Mucosa of descending colon (tissue), 3 donors: ENCODE measurements at places on chromosomes 5 and 9.
A peak's percentile ranks its signal among the peaks of the same experiment; 100 is the strongest.

GRCh38 chr5:10330511-10331230, 22.8 kb upstream of the MARCHF6 start:
- peak; percentile 24 for DNase-seq

DNA sequence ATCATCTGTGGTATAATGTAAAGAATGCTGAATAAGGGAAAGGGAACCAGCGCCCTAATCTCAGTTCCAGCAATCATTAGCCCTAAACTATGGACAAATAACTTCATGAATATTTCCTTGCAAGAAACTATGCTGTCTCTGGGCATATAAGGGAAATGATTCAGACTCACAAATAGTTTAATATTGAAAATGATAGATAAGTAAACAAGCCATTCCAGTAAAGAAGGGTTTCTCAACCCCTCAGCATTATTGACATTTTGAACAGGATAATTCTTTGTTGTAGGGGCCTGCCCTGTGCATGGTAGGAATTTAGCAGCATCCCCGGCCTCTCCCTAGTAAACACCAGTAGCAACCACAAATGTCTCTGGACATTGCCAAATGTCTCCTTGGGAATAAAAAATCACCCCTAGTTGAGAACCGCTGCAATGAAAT, 23.8 kb downstream of the C5 start:
- no peak for DNase-seq

DNA sequence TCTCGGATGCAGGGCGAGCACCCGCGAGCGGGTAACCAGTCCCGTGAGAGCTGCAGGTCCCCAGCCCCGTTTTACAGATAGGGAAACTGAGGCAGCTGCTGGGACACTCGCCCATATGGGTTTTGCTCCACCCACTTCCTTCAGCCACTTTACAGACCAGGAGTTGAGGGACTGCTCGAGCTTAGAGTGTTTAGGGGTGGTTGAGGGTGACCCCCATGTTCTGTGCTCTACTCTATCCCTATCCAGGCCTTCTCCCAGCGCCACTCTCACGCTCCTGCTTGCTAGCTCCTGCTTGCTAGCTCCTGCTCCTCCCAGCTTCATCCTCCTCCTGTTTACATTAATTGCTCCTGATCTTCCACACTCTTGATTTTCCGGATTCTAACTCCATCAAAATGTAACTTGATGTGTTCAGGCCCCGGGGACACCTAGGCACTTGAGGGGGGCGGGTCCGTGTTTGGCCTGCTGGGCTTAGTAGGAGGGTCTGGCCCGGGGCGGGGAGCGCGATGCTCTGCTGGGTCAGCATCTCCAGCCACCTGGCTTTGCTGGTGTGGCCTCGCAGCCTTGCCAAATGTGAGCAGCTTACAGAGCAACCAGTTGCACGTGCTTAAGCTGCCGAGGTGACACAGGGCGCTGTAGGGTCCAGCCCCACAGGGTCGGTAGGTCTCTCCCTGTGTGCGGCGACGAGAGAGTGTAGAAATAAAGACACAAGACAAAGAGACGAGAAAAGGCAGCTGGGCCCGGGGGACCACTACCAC, 1.5 kb upstream of the PTGES2 start:
- peak; percentile 75 for DNase-seq

- no peak for DNase-seq
Observed at GRCh38 chr5:111120911-111121310, 28.8 kb downstream of the WDR36 start.

DNA sequence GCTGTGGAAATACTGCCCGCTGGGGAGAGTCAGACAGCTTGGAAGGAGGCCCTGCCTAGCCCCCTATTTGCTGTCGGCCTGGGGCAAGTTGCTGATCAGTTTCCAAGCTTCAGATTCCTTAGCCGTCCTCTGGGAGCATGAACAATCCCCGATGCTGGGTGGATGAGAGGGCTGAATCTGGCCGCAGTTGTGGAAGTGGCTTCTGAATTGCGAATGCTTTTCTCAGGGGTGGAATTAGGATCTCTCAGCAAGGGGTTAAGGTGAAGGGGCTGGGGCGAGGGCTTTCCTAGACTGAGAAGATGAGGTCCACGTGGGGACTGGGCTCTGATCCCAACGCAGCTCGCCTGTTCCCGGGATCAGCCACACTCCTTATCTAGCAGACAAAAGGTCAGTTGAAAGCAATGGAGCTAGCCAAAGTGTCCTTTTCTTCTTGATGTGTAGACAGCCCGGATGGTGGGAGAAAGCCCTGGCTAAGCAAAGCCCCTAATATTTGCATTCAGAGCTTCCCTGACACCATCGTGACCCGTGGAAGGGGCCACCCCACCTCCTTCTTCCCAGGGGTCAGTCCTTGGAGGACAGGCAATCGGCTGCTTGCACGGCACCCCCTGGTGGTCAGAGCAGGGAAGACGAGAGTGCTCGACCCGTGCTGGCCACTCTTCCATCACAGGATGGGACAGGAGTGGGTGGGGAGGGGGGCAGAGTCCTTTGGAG, 54.9 kb downstream of the COL15A1 start:
- peak; percentile 84 for DNase-seq

DNA sequence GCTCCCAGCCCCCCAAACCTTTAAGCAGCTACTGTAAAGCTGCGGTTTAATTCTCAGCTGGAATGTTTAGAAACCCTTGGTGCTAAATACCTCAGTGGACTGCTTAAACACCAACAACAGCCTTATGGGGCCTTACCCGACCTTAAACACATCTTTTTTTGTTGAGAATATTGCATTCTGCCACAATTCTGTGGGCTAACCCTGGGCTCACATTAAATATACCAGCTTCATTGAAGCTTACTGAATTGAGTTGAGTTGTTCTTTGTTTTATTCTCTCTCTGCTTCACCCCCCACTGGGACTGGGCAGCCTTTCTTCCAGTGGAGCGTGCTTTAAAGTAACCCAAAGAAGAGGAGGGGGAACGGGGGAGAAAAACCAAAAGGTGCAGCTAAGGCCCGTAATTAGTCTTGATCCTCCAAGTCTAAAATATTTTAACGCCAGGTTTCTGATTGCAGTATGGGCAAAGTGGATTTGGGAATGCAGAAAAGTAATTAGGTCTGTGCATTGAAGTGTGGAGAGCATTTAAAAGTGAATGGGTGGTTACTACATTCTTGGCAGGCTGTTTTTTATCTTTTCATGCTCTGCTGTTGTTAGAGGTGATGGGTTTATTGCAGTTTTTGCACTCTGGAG, 281.2 kb downstream of the NR2F1-AS1 start:
- DNase-seq: no peak

DNA sequence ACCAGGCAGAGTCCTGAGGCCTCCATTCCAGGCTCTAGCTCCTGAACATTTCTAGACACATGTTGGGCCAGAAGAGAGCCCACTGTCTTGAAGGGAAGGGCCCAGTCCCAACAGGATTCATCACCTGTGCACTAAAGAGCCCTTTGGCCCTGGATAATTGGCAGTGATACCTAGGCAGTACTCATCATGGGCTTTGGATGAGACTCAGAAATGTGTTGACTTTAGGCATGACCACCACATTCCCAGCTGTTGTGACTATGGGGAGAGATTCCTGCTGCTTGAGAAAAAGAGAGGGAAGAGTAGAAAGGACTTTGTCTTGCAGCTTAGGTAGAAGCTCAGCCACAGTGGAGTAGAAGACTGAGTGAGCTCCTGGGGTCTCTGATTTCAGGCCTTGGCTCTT, 138.4 kb upstream of the DAPK1 start:
- no peak for DNase-seq

DNA sequence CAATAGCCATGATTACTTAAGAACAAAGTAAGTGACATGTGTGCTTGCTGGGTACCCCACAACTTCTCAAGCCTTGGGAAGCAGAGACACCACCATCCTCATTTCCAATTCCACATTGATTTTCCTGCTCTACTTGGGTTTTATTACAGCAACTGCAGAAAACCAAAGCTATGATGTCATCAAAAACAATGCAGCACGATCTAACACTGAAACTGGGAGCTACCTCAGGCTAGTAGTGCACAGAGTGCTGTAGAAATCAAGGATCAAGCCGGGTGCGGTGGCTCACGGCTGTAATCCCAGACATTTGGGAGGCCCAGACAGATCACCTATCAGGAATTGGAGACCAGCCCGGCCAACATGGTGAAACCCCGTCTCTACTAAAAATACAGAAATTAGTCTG, 174.4 kb upstream of the MSX2 start:
- no peak for DNase-seq

GRCh38 chr5:12354686-12355085, 450.4 kb upstream of the CTNND2 start:
- DNase-seq: no peak

GRCh38 chr5:82107267-82107666, 135.4 kb downstream of the ATG10 start:
- no peak for DNase-seq

DNA sequence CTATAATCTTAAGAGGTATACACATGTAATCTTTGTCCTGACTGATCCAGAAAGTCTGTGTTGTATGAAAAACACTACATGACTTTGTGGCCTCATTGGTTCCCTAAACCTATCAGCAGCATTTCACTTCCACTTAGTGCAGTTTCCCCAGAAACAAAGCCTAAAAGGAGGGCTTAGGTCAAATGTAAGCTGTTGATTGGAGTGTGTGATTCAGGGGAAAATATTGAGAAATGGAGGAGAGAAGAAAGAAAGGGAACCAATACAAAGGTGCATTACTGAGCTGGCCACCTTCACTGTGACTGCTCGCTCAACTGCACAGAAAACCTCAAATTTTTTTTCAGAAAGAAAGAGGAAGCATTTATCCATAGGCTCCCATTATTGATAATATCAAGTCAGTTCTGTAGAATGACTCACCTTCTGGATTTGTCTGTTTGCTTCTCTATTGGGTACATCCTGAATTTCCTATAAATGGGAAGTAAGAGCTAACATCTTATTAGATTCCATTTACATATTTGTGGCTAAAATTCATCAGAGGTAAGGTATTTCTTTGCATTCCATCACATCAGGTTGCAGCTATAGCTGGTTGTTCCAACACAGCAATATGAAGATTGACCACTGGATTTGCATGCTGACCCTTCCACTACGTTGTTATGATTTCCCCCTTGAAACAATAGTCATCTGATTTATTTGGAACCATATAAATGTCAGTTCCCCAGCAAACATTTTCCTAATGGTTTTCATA, 10.3 kb upstream of the FST start:
- DNase-seq: no peak

GRCh38 chr9:99813739-99814138, 7.9 kb upstream of the NR4A3 start:
- no peak for DNase-seq

GRCh38 chr5:167451076-167451475, 840.4 kb upstream of the WWC1 start:
- no peak for DNase-seq

- peak; percentile 86 for DNase-seq
Observed at GRCh38 chr9:128724744-128725211, 851 bp upstream of the ZDHHC12 start.

DNA sequence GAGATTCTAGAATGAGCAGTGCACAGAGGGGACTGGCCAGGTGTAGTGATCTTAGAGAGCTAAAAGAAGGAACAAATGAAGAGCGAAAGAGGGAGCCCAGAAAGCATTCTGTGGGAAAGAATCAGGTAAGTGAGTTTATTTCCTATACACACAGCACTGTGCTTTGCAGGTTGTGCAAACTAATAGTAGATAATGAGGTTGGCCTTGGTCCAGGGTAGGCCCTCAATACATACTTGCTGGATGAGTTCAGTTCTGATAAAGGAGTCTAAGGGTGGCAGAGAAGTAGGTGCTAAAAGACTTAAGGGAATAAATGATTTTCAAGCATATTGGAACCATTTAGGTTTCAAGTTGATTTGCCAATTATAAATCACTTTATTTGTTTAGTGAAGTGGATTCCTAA, 122.0 kb downstream of the NPR3 start:
- no peak for DNase-seq

- DNase-seq: no peak
Observed at GRCh38 chr9:99778308-99778707, 43.4 kb upstream of the NR4A3 start.

DNA sequence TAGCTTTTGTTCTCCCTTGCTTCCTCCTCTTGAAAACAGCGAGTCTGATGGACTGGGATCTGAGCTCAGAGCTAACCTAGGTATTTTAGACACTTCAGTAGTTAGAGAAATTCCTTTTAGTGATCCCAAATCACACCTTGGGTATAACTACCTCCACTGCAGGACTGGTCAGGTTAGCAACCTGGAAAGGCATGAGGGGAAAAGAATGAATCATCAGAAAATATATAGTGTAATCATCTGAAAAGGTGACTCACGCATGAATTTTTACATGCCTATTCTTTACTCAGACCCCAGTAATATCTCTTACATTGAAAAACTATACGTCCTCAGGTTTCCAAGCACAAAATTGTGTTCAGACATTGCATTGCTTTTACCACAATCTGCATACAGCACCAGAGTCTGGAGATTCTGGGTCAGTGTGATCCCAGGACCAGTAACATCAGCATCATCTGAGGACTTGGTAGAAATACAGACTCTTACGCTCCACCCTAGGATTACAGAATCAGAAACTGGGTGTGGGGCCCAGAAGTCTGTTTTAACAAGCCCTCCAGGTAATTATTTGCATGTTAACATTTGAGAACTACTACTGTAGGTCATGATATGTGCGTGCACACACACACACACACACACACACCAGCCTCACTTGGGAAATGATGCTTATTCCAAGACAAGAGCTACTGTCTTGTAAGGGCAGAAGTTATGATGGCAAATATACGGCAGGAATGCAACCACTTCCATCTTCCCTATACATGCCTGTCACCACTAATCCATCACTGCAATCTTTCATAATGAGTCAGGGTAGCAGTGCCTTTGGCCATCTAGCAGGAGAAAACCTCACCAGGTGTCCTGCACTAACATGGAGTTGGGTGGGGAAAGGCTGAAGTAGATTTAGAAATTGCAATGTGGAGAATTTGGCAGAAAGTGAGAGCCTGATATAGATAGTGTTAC, 271.6 kb upstream of the MAP3K1 start:
- DNase-seq: no peak

DNA sequence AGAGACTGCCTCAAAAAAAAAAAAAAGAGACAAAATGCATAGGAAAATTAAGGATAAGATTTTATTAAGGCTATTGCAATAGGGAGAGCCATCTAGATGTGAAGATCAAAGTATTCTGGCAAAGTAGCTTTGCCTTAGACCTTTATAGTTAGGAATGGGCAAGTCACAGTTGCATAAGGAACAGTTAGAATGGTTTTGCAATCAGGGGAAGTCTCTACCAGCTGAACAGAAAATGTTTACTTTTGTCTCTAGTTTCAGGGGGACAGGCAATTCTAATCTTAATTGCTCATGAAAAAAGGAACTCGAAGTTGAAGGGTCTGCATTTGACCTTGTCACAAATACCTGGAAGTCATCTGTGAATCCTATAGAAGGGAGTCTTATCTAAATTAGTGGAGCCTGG, 13.1 kb upstream of the ATP6V1G1 start:
- no peak for DNase-seq

DNA sequence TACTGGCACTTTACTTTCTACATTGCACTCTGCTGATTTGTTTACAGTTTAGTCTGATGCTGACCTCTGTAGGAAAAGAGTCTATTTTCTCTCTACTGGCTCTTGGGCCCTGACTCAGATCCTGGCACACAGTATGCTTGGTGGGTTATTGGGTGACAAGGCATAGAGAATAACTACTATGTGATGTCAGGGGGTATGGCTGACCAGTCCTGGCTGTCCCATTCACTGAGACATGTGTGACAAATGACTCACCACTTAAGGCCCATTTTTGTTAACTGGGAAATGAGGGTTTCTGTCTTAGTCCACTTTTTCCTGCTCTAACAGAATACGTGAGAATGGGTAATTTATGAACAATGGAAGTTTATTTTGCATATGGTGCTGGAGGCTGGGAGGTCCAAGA, 66.4 kb downstream of the DAPK1 start:
- no peak for DNase-seq

- DNase-seq: no peak
Observed at GRCh38 chr5:106481374-106481773, 1189.4 kb downstream of the EFNA5 start.
